ENCODE measurements at places on chromosomes 16 and 17.

DNA sequence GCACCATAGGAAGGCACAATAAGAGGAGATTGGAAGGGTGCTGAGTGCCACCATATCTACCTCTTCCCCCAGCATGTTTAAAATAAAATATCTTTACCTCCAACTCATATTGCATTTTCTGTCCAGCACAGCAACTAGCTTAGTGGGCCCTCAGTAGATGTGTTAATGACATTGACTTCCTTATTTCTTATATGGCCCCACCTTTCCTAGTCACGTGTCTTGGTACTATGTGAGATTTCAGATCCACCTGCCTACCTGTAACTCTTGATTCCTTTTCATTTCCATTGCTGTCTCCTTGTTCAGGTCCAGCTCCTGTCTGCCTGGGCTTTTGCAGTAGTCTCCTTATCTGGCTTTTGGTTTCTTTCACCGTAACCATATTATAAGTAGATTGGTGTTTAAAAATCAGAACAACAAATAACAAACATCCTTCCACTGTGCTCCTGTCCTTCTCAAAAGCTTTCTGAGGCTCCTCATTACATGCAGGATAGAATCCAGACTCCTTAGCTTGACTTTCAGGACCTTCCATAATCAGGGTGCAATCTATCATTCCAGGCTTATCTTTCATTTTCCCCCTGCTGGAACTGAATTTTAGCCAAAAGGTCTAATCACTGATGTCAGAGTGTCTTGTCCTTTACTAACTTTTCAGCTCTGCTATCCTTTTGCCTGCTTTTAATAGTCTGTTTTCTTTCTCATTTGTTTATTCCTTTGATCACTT lies 71.3 kb downstream of the FTO start:
- no peak for DNase-seq

GRCh38 chr16:30069611-30070462 lies 4.3 kb downstream of the ALDOA start:
- DNase-seq = no peak

- no peak for DNase-seq
Observed at GRCh38 chr17:32814836-32815235, 62.1 kb downstream of the MYO1D start.

- DNase-seq = peak; percentile 35
Observed at GRCh38 chr16:69520800-69521602, 44.8 kb upstream of the NFAT5 start.

DNA sequence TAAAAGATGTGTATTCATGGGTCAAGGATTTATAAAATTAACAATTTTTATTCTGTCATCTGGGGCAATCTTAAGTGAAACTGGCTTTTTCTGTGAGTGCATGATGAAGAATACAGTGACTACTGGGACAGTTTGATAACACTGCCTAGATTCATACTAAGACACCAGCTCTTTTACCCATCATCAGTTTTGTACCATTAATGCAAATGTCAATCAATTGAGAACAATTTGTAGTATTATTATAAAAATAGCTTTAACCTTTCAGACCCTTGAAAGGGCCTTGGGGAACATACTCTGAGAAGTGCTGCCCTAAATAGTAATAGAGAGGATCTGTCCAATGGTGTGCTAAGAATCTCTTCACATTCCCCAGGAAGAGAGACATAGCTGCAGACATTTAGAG lies 45.4 kb upstream of the PSMD11 start:
- no peak for DNase-seq

DNA sequence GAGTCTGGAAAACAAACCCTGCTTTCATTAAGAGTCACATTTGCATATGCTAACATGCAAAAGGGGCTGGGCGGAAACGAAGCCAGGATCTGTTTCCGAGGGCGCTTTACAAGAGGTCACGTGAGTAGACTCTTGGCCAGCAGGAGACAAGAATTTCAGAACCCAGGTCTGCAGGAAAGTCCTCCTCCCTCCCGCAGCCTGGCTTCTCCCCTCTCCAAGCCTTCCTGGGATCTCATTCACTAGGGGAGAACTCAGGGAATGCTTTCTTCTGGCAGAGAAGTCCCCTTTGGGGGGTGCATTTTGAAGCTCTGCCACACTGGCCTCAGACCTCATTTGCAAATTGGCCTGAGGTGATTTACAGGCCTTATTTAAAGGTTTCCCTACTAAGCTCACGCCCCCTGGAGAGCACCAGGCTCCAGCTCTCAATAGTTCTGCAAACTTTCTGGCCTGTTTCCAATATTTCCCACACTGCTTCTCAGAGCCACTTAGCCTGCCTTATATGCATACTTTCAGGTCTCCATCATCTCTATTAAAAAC lies 57.2 kb upstream of the CACNG5 start:
- no peak for DNase-seq

- DNase-seq = no peak
Observed at GRCh38 chr17:7572338-7572587, 7.2 kb upstream of the CD68 start.

- no peak for DNase-seq
Observed at GRCh38 chr16:65136681-65137080, 14.8 kb upstream of the CDH11 start.

GRCh38 chr17:62797959-62798358 lies 10.2 kb downstream of the MARCHF10 start:
- DNase-seq = no peak

- DNase-seq = no peak
Observed at GRCh38 chr17:50047083-50047482, 8.8 kb upstream of the ITGA3 start.

DNA sequence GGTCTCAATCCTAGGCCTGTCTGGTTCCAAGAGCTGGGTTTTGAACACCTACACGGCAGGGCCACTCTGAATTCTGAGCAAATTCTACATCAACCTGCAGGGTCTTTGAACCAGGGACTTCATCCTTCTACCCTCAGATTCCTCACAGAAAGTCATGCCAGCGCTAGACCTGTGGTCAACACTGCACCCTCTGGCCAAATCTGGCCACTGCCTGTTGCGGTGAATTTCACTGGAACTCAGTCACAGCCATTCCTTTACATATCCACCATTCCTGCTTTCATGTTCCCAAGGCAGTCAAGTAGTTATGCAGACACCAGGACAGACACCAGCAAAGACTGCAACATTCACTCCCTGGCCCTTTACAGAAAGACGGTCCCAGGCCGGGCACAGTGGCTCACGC lies 144.6 kb downstream of the C16orf95 start:
- DNase-seq = no peak

GRCh38 chr17:47315451-47316266 lies 8.1 kb upstream of the EFCAB13 start:
- DNase-seq = peak; percentile 60

DNA sequence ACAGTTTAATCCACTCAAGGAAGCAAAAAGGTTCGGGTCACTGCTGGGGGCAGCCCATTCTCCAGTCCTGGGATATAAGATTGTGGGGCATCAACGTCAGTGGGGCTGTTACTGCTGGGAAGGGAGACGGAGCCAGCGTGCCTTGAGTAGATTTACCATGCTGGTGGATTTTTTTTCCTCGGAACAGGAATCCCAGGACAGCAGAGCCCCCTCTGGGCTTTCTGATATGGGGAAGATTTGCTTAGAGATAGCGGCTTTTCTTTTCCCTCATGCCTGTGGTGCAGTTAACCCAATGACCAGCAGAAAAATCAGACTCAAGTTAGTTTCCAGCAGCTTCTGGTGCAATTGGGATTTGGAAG lies 35.4 kb downstream of the WSCD1 start:
- no peak for DNase-seq

DNA sequence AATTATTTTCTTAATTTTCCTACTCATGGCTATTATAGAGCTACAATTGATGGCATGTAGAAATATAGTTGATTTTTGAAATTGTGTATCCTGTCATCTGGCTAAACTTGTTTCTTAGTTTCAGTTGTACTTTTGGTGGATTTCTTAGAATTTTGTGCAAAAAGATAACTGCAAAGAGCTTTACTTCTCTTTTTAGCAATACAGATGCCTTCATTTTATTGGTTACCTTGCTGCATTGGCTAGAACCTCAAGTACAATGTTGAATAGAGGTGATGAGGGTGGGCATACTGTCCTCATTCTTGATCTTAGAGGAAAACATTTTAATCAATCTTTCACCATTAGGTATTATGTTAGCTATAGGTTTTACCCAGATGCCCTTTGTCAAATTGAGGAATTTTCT lies 67.9 kb downstream of the METRNL start:
- no peak for DNase-seq

DNA sequence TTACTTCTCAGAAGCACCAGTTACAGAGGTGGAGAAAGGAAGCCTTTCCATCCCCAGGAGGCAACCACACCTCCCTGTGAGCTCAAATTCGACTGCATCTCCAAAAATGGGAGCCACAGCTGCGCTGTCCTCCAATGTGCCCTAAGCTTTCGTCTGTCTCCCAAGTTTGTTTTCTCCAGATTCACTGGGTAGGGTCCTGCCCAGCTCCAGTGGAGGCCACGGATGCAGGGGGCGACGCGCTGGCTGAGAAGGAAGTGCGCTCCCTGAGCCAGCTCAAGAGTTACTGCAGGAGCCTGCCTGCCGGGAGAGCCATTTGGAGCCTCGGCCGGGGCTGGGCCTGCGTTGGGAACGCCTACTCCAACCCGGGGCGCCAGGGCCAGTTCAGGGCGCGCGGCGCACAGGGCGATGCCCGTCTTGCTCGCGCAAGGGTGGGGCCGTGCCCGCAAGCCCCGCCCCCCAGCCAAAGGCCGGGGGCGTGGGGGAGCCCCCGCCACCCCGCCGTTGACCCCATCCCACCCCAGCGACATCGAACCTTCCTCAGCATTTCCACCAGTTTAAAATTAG lies 19.5 kb downstream of the SIAH1 start:
- DNase-seq = peak; percentile 95

DNA sequence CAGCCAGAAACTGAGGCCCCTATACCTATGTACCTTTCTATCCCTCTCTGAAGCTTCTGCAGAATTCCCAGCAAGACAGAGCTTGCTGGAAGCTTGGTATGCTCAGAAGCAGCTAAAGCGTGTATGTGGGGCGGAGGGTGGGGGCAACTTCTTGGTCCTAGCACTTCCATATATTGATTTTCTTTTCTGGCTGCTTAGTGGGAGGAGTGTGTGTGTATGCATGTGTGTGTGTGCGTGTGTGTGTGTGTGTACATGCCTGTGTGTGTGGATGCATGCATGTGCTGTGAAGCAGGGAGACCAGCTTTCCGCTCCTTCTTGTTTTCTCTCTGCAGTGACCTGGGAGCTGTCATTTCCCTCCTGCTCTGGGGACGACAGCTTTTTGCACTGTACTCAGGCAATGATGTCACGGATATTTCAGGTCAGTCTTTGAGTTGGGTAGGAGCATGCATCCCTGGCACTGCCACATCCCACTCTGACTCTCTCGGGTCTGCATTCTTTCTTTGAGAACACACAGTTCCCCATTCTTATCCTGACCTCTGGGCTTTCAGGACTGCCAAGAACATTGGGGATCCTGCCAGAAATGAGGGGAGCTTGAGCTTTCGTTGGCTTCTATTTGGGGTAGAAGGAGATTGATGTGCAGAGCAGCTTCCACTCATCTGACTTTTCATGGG lies 10.7 kb downstream of the HPR start:
- DNase-seq = no peak

- no peak for DNase-seq
Observed at GRCh38 chr17:57082441-57082840, 2.6 kb upstream of the AKAP1 start.

GRCh38 chr17:49819138-49819537 lies 28.7 kb downstream of the TAC4 start:
- DNase-seq = no peak

- no peak for DNase-seq
Observed at GRCh38 chr16:55735120-55735781, 79.5 kb downstream of the SLC6A2 start.

DNA sequence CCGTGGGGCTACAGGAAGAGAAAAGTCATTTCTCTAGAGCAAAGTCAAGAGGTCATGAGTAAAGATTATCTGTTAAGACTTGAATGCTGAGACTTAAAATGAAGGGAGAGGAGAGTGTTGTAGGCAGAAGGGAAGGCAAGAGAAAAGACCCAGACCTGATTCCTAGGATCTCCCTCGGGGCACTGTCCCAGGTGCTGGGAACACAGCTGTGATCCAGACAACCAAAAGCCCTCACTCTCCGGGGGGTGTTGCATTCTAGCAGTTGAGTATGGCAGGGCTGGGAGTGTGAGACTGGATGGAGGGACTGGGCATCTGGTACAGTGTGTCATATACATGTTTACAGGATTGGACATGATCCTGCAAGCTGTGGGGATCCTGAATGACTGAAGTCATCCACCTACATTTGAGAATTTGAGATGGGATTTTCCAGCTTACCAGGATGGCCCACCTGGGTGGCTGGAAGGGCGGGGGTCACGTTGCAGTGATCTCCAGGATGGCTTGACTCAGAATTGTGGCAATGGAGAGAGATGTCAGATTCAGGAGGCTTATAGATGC lies 29.1 kb downstream of the ARSG start:
- DNase-seq = no peak

DNA sequence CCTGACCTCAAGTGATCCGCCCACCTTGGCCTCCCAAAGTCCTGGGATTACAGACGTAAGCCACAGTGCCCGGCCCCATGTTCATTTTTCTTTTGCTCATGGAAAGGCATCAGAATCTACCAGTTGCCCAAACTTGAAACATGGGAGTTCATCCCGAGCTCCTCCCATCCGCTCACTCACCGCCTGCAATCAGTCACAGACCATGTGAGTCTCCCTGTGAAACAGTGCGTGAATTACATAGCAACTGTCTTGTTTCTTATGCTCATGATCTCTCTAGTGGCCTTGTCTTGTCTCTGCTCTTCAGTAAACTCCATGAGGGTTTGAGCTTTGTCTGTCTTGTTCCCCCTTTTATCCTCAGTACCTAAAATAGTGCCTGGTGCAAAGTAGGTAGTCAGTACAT lies 52.1 kb upstream of the TNRC6A start:
- no peak for DNase-seq

GRCh38 chr17:29140051-29140621 lies 40.1 kb downstream of the MYO18A start:
- DNase-seq = peak; percentile 90

GRCh38 chr16:81779536-81780320 lies 637 bp downstream of the PLCG2 start:
- DNase-seq = peak; percentile 24

- no peak for DNase-seq
Observed at GRCh38 chr17:45950888-45951287, 48.2 kb upstream of the STH start.

DNA sequence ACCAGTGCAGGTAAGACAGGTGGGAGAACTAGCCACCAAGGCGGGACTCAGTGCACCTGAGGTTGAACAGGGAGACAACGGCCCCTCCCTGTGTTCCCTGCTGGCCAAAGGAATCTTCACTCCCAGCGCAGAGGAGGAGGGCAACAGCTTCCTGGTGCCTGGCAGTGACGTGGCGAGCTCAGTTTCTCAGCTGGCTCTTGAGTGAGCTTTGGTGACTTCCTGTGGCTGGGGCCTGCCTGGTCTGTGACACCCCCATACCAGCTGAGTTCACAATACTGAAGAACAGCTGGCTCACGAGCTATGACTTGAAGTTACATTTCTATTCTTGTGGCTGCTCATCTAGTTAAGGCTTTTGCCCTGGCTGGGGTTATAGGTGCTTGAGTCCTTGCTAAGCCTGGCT lies 26.1 kb downstream of the WNT9B start:
- DNase-seq = no peak

- no peak for DNase-seq
Observed at GRCh38 chr16:59342669-59343068, 608.6 kb upstream of the GOT2 start.

- DNase-seq = no peak
Observed at GRCh38 chr17:81272616-81273015, 22.5 kb downstream of the SLC38A10 start.

GRCh38 chr17:15348021-15348420 lies 6.6 kb upstream of the TEKT3 start:
- peak; percentile 42 for DNase-seq

Data from AG20443 (cell line).